ENCODE measurements at places on chromosomes 1 and 21.

- no peak for DNase-seq
Measured at GRCh38 chr1:66693856-66694255, 58.4 kb upstream of the DYNLT5 start.

DNA sequence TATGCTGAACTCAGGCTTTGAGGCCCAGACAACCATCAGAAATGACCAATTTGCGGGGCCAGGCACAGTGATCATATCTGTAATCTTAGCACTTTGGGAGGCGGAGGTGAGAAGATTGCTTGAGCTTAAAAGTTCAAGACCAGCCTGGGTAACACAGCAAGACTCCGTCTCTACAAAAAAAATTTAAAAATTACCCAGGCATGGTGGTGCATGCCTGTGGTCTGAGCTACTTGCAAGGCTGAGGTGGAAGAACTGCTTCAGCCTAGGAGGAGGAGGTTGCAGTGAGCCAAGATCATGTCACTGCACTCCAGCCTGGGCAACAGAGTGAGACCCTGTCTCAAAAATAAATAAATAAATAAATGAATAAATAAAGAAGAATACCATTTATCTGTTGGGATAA is 156.5 kb downstream of the EIF4G3 start:
- DNase-seq: no peak

- DNase-seq: peak; percentile 54
Measured at GRCh38 chr1:39671793-39672550, at the start of gene NT5C1A. Gene NT5C1A (minus strand): TSS chr1:39672107. CDS start chr1:39672038, 69 bp downstream.

GRCh38 chr21:33546086-33546485 is 3.2 kb downstream of the SON start:
- no peak for DNase-seq

DNA sequence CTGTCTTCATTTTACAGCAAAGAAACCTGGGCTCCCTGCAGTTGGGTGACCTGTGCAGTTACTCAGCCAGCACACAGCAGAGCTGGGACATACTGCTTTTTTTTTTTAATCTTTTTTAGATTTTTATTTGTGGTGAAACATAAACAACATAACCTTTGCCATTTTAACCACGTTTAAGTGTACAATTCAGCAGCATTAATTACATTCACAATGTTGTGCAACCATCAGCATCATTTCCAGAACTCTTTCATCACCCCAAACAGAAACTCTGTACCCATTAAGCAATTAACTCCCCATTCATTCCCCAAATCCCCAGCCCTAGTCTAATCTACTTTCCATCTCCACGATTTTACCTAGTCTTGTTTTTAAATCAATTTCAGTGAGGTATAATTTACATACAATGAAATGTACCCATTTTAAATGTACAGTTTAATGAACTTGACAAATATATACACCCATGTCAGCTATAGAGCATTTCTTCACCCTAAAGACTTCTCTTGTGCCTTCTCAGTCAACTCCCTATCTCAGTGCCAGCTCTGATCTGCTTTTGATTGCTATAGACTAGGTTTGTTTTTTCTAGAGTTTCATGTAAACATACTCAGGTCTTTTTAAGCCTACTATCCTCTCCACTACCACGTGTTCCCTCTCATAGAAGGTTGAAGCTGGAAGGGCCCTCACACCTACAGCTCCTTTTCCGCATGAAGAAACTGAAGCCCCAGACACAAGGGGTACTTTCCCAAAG is 37.8 kb upstream of the C8B start:
- no peak for DNase-seq

DNA sequence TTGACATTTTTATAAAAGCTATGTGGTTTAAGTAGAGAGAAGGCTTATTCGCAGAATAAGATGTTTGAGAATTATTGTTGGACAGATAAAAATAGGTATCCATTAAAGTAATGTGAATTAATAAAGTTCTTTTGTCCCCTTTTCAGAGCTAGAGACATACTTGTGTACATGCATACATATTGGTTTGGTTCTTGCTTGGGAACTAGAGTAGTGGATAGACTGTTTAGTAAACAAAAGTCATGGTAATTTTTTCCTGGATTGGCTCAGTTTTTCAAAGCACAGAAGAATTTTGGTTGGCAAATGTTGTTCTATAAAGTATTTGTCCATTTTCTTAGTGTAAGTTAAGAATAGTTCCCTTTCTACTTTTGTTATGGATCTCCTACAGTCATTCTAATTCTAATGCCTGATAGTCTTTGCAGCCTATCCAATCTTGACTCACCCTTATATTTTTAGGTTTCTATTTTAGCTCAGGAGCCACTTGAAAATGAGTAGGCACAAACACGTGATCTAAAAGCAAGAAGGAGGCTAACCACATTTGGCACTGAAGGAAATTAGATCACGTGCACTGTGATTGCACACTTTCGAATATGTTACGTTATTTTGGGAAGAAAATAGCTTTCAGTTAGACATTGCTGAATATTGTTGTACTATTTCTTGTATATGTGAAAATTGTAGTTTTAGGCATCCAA is 47.0 kb downstream of the RABGAP1L start:
- no peak for DNase-seq

- no peak for DNase-seq
Measured at GRCh38 chr1:46687921-46688509, 16.4 kb downstream of the TEX38 start.

- DNase-seq: no peak
Measured at GRCh38 chr21:43195121-43196021, 26.6 kb downstream of the CRYAA start.

DNA sequence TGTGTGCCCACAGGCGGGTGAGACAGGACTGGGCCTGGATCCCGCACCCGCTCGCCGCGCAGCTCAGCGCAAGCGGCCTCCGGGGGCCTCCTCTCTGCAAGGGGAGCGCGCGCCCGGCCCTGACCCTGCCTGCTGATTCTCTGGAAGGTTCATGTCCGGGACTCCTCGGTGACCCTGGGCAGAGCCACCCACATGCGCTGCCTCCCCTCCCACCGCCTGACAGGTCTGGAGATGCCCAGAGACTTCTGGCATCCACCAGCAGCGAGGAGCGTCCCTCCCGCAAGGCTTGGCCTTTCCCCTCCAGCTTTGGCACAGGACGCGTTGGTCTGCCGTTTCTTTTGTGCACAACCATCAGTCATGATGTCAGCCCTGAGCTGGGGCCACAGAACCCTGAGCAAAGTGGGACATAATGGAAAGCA is 42.0 kb upstream of the COL6A2 start:
- DNase-seq: no peak

DNA sequence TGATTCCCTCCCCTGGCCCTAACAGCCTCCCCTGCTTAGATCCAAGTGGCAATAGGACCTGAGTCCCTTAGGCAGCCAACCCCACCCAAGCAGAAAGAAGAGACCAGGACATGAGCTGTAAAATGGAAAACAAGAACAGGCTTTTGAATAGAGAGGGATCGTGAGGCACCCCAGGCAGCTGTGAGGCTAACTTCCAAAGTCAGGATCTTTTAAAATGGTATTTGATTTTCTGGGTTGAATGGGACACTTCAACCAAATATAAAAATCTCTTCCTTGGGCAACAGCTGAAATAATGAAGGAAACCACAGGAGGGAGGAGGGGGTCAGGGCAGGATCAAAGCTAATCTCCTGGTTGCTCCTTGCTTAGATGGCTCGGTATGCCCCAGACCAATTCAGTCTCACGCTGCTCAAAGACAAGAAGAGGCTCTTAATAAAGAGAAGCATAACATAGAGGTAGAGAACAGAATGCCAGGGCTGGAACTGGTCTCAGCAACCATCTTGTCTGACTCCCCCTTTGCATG is 28.6 kb upstream of the AVPR1B start:
- DNase-seq: no peak

DNA sequence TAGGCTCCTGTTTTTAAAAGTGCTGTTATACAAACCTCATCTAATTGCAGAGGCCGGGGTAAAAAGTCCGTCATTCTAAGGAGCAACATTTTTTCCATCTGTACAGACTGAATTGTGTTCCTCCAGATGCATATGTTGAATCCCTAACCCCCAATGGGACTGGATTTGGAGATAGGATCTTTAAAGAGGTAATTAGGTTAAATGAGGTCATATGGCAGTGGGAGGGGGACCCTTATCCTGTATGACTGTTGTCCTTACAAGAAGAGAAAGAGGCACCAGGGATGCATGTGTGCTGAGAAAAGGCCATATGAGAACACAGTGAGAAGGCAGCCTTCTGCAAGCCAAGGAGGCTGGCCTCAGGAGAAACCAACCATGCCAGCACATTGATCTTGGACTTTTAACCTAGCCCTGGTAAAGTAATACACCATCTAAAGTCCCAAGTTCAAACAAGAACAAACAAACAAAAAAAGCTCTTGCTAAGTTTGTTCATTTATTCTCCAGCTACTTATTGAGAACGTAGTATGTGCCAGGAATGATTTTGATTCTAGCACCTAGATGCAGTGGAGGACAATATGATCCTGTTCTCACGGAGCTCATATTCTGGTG is 352.4 kb downstream of the NTNG1 start:
- DNase-seq: no peak

- no peak for DNase-seq
Measured at GRCh38 chr1:118989878-118990378, 1.8 kb upstream of the TBX15 start.

DNA sequence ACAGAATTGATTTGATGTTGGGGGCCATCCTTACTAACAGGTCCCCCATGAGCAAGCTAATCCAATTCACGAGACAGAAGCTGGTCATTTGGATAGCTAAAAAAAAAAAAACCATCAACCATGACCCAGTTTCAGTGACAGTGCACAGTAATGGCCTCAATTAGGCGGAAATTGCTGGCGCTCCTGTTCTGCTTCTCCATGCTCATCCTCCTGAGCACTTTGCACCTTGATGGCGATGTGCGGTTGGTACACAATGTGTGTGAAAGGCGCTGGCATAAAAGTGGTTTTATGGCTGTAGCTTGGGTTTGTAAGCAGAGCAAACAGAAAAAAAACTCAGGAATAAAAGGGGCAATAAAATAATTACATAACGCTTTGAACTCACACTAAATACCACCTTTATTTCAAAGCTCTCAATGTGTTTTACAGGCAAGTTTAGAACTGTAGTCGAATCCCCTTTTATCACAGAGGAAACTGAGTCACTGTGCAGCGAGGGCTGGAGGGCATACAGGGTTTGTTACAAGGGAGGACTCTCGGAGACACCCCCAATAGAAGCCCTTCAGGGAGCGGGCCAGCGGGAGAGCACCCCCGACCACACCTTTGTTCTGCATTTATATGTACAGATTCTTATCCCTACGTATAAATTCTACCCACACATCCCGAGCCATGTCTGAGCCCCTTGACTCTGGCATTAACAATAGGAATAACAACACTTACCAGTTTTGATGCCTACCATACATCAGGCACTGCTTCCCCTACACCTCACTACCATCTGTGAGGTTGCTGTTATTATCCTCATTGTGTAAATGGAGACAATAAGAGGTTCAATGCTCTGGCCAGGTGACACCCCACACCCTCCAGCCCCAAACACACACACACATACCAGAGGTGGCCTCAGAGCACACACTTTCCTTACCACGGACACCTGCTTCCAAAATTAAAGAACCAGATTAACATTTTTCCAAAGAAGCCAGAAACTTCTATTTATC is 213.5 kb upstream of the IRF2BP2 start:
- DNase-seq: no peak

- no peak for DNase-seq
Measured at GRCh38 chr1:56284928-56285327, 294.4 kb downstream of the PLPP3 start.

GRCh38 chr1:216071262-216071661 is 352.0 kb downstream of the USH2A start:
- DNase-seq: no peak

GRCh38 chr1:27536767-27537166 is 46.8 kb upstream of the WASF2 start:
- no peak for DNase-seq

GRCh38 chr1:185864889-185865517 is 130.8 kb downstream of the HMCN1 start:
- no peak for DNase-seq

DNA sequence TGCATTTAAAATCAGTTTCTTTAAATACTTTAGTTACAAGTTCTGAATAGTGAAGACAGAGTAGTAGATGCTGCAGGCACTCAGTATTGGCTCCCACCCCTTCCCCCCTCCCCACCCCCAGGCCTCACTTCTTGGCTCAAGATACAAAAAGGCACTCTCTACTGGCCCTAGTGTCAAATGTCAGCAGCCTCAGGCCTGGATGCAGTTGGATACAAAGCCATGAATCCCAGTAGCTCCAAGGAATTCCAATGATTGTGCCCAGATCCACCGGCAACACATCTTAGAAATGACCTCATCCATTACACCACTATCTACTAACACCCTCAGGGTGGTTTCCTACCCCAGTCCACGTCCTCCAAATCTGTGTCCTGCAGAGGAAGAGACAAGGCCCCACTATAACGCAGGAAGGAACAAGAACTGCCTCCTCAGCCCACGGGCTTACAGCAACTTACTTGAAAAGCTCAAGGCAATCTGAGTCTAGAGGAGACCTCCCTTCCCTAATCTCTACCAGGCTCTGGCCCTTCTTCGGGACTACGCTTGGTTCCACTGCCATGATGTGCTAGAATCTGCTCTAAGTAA is 17.6 kb downstream of the ACADM start:
- no peak for DNase-seq

- no peak for DNase-seq
Measured at GRCh38 chr1:55172272-55172671, 42.9 kb downstream of the USP24 start.

GRCh38 chr1:23533246-23534023 is 2.4 kb upstream of the E2F2 start:
- peak; percentile 17 for DNase-seq

GRCh38 chr1:46364612-46365011 is 24.0 kb downstream of the NSUN4 start:
- no peak for DNase-seq

GRCh38 chr1:157566484-157567300 is 14.4 kb upstream of the FCRL5 start:
- DNase-seq: no peak

GRCh38 chr1:80633947-80634706 is 1166.6 kb upstream of the ADGRL2 start:
- DNase-seq: no peak

GRCh38 chr1:182392050-182393028 is 749 bp upstream of the GLUL start:
- DNase-seq: peak; percentile 42

GRCh38 chr1:83112248-83112885 is 886.6 kb downstream of the TTLL7 start:
- no peak for DNase-seq

GRCh38 chr1:205396967-205397616 is 24.8 kb downstream of the LEMD1 start:
- peak; percentile 16 for DNase-seq

GRCh38 chr1:113096493-113096892 is 23.5 kb downstream of the LRIG2 start:
- DNase-seq: no peak

GRCh38 chr1:153533689-153534201 is 2.0 kb downstream of the S100A6 start:
- DNase-seq: peak; percentile 34

DNA sequence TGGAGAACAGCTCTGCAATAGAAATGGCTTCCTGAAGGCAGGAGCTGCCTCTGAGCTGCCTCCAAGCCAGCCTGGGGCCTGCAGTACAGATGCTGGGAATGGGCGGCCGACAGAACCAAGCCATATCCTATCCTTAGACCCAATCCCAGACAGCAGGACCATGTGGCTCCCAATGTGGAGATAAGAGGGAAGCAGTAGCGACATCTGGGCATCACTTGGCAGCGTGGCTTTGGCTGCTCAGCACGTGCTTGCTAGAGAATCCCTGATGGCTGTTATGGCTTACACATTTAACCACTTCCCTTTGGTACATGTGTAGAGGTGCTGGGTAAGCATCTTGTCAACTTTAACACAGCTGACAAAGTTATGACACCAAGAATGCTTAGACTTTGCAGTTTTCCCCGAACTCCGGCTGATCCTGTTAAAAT is 87.7 kb downstream of the MAN1C1 start:
- peak; percentile 37 for DNase-seq

GRCh38 chr1:17197696-17198095 is 7.2 kb upstream of the PADI1 start:
- no peak for DNase-seq
